Activated naive CD8-positive, alpha-beta T cell treated with anti-CD3 and anti-CD28 coated beads for 36 hours (primary cell): ENCODE measurements at places on chromosomes 7 and 10.

GRCh38 chr7:78429878-78430277 lies 631.3 kb downstream of the PHTF2 start:
- DNase-seq: no peak

GRCh38 chr10:119496273-119496672 lies 46.2 kb downstream of the RGS10 start:
- DNase-seq: peak; percentile 85

DNA sequence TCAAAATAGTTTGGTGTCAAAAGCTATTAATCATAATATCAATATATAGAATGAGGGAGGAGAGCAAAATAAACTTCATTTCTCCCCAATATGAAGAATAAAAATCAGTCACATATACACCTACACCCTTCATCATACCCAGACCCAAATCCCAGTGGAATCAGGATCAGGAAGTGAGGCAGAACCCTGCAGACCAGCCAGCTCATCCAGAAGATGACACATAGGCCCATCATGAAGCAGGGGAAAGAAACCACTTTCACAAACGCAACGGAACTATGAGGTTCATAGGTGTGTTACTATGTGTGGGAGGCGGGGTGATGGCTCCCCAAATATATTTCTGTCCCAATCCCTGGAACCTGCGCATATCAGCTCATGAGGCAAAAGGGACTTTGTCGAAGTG lies 89.0 kb downstream of the RSU1 start:
- DNase-seq: no peak

DNA sequence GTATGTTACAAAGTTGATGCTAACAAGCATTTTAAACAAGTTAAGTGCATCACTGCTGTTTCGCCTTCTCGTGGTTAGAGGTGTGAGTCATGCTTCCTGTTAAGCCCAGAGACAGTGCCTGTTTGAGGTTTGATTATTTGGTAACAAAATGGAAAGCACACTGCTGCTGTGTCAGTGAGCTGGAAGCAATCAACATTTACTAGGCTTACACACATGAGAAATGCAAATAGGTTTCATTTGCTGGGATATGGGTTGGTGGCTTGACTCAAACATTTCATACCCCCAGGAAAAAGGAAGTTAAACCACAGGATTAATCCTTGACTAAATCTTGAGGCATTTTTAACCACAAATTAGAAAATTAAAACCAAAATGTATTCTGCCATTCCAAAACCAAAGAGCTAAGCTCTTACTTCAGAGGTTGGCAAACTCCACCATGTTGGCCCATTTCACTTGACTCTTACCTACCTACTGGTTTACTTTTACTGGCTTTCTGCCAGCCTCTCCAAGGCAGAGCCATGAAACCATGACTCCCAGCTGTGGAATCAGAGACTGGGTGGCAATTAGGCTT lies 139.2 kb downstream of the ETV1 start:
- DNase-seq: peak; percentile 38

GRCh38 chr10:42971251-42971599 lies 105.6 kb upstream of the RET start:
- DNase-seq: no peak

DNA sequence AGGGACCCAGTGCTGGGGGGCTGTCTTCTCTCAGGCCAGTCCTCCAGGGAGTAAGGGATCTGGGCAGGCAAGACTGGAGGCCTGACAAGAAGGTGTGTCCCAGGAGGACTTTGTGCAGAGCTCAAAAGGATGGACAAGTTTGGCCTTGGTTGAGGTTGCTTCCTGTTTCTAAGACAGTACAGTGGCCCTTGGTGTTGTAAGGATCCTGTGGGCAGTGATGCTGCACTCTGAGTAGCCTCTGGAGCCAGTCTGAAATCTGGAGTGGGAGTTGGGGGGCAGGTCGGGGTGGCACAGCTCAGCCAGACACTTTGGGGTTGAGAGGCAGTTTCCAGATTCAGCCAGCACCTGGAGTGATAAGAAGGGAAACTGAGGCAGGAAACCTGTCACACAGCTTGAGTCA lies 139.2 kb upstream of the ZMIZ1 start:
- no peak for DNase-seq

- no peak for DNase-seq
These were observed 5.8 kb downstream of the COMTD1 start for GRCh38 chr10:75229971-75230370.

- no peak for DNase-seq
These were observed 4.1 kb downstream of the VAX1 start for GRCh38 chr10:117134056-117134305.

GRCh38 chr10:48725708-48726107 lies 41.0 kb downstream of the WDFY4 start:
- DNase-seq: no peak

DNA sequence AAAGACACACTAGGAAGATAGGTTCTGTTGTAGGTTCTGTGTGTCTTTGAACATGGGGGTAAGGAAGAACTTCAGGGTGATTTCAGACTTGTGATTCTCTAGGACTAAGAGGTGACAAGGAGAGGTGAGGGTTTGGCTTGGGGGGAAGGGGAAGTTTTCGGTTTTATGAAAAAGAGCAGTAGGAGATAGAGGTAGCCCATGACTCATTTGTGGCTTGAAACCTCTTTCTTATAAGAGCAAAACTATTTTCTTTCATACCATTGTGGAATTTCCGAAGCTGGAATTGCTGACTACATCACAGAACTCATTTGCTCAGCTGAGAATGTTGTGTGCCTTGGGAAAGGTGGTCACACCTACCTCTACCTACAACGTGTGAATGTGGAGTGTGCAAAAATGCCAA lies 39.6 kb upstream of the IKZF1 start:
- peak; percentile 48 for DNase-seq

DNA sequence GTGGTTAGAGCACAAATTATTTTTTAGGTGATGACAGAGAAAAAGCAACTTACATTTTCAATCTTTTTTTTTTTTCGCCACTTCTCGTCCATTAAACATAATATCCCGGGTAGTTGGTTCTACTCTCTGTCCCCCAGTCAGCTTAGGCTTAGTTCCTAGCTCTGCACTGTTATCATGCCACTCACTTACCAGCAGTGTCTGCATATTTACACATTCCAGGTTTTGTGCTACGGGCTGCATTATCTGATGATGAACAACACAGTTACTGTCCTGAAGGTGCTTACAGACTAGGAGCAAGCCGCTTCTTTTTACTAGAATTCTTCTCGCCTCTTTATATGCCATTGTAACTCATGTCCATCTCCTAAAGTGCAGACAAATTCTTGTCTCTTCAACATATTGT lies 121.8 kb upstream of the NPVF start:
- no peak for DNase-seq

GRCh38 chr7:88361357-88361756 lies 54.7 kb upstream of the STEAP4 start:
- DNase-seq: no peak

- DNase-seq: no peak
These were observed 1017.6 kb downstream of the TYW1 start for GRCh38 chr7:68014031-68014736.

DNA sequence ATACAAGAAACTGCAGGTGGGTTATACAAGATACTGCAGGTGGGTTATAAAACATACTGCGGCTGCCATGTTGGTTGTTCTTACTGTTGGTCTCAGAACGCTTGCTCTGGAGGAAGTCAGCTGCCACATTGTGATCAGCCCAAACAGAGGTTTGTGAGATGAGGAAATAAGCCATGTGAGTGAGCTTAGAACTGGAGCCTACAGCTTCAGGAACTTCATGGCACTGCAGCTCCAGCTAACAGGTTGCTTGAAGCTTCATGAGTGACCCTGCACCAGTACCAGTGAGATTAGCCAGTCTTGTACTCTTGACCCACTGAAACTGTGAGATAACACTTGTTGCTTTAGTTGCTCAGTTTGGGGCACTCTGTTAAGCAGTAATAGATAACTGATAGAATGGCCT lies 74.5 kb upstream of the PRKCQ start:
- DNase-seq: no peak

DNA sequence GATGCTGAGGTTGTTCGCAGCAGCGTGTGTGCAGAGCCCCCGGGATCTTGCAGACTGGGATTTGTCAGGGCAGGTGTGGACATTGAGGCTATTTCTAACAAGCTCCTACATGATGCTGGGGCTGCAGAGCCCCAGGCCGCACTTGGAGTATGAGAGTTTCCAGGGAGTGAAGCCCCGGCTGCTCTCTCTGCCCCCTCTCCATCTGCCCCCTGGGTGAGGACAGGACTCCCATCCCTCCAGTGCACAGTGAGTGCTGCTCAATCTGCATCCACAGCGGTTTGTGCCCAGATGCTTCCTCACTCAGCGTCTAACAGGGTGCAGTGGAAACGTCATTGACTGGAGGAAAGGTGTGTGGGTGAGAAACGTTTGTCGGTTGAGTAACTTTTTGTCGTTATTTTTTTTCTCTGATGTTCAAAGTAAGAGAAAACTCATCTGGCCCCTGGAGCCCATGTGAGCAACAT lies 25.3 kb downstream of the IL2RA start:
- no peak for DNase-seq

GRCh38 chr7:142835487-142835886 lies 19.4 kb upstream of the EPHB6 start:
- no peak for DNase-seq

- DNase-seq: no peak
These were observed 76.5 kb upstream of the PPP1R3C start for GRCh38 chr10:91709394-91709798.

GRCh38 chr7:107080099-107080505 lies 35.6 kb downstream of the PRKAR2B start:
- DNase-seq: no peak

DNA sequence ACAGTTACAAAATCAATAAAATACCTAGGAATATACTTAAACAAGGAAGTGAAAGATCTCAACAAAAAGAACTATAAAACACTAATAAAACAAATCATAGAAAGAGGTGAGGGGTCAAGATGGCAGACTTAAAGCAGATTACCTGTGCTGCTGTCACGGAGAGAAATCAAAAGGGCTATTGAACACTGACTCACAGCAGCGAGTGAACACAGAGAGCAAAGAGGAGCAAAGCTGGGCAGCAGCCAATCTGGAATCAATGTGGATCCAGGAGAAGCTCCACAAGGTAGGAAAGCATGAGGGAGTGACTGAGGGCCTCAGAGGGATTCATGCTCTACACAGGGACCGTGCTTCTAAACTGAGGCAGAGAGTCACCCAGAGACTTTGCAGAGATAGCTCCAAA lies 562.0 kb upstream of the SEMA3D start:
- DNase-seq: no peak

- DNase-seq: peak; percentile 54
These were observed at the start of gene RAB19 for GRCh38 chr7:140403878-140404564. Gene RAB19, plus strand, starts transcription at chr7:140404058. Its CDS starts 3,589 bp downstream, at chr7:140407647.

DNA sequence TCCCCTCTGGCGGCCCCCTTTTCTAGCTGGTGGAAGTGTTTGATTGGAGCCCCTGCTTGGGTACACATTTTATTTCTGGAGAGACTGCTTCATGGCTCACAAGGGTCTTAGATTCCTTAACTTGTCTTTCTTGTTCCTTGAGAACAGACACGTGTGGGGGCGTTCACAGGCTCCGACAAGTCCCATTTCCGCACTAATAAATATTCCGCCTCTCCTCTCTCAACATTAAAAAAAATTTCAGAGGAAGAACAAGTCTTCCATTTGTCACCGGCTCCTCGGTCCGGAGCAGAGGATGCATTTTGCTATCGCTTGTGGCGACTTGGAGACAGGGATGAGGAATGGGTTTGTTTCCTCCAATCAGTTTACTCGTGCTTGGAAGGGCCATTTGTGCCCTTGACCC lies 134.0 kb upstream of the PODXL start:
- no peak for DNase-seq

DNA sequence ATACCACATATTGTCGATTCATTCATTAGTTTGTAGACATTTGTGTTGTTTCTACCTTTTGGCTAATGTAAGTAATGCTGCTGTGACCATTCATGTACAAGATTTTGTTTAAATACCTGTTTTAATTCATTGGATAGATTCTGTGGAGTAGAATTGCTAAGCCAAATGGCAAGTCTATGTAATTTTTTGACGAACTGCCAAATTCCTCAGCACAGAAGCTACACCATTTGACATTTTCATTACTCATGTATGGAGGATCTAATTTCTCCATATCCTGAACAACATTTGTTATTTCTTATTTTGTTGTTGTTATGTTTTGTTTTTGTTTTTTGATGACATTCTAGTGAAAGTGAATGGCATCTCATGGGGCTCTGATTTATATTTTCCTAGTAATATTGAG lies 1351.3 kb upstream of the SORCS1 start:
- no peak for DNase-seq

DNA sequence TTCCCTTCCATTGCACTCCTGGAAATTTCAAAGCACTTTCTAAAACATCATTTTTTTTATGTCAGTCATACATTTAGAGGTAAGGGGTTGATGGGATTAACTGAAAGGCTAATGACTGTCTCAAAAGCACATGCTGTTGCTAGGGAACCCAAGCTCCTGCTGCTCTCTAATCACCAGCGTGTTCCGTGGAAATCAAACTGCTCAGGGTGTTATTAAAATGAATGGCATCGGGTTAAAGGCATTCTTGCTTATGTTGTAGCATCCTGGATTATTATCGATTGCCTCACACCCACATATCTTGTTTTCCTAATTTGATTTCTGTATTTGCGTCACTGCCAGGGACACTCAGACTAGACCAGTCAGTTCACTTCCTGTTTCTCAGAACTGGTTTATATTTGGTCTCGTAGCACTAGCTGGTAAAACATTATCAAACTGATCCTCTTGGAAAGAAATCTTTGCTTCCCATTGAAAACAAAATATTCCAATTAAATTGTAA lies 216.5 kb upstream of the MKLN1 start:
- peak; percentile 6 for DNase-seq
